ENCODE measurements at places on chromosomes 12 and 14.

GRCh38 chr12:71164568-71165197 lies 6.9 kb upstream of the TSPAN8 start:
- DNase-seq: no peak

DNA sequence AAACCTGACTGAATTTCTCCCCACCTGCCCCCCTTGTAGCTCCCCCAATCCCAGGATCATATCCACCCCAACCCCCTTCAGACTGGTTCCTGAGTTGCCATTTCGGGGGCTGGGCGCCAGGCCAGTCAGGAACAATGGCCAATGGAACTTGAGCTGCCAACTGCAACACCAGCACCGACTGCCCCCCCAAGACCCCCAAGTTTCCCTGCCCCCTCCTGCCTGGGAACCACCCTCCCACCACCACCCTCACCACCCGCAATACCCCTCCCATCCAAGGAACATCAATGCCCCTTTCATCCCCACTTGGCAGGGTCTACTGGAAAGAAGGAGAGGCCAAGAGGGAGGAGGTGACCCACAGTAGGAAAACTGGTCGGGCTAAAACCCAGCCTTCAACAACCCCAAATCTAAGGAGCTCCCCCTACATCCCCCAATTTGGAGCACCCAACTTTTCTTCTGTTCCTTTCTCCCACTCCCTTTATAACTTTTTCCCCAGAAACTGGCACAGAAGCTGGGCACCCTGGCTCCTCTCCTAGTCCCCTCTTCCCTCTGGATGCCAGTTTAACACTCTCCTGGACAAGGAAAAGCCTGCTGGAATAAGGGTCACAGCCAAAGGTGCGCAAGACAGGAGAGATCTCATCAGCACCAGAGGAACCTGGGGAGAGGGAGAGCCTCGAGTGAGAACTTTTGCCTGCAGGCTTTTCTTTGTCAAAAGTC lies 1.6 kb upstream of the NDRG2 start:
- no peak for DNase-seq

DNA sequence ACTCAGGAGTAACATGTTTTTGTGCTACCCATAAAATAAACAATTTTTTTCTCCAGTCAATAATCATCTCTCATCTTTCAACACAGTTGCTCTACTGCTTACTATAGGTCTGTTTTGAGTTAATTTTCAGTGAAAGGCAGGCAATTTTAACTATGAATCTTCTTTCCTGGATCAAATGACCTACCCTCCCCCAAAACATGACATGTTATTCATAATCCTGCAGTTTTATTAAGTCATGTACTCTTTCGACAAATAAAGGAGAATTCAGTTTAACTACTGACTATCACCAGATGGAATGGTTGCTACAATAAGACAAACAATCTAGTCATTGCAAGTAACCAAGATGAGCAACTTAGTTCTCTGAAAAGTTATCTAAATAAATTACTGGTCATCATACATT lies 106.0 kb upstream of the FAR2 start:
- no peak for DNase-seq

DNA sequence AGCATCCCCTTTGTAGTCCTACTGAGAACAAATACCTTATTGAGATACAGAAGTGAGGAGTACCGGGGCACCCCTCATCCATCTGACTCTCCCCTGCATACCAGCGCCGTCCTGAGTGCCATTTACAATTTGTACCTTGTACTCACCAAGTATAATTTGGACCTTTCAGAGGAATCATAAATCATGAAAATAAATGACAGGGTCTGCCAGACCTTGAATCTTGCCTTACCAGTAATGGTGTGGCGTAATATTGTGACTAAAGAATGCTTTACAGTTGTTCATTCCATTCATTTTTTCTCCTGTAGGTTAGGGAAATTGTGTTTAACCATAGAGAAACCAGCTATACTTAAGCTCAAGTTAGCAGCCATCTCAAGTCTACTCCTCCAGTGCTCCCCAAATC lies 243.7 kb upstream of the RGS6 start:
- no peak for DNase-seq
